ENCODE measurements at places on chromosomes 5 and 9.

DNA sequence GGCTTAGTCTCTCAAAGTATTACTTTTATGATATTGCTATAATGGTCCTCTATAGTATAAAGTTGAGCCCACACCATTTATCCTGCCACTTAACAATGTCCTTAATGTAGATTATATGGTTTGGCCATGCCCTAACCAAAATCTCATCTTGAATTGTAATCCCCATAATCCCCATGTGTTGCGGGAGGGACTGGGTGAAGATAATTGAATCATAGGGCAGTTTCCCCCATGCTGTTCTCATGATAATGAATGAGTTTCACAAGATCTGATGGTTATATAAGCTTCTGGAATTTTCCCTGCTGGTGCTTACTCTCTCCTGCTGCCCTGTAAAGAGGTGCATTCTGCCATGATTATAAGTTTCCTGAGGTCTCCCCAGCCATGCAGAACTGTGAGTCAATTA lies 498.8 kb downstream of the RAB3C start:
- DNase-seq: no peak

DNA sequence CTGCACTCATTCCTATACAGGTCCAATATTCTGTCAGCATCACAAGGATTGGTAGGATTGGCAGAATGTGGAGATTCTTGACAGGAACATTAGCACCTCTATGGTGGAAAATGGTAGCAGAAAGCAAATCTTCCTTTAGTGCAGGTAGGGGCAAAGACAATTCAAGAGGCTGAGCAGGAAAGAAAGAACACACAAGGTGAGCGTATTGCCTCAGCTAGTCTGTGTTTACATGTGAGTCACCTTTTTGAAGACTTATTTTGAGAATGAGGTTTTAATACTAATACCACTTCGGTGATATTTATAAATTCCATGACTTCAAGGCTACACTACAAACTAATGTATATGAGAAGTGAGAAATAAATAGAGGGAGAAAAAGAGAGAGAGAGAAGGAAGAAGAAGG lies 717.0 kb downstream of the BRINP1 start:
- DNase-seq: no peak

DNA sequence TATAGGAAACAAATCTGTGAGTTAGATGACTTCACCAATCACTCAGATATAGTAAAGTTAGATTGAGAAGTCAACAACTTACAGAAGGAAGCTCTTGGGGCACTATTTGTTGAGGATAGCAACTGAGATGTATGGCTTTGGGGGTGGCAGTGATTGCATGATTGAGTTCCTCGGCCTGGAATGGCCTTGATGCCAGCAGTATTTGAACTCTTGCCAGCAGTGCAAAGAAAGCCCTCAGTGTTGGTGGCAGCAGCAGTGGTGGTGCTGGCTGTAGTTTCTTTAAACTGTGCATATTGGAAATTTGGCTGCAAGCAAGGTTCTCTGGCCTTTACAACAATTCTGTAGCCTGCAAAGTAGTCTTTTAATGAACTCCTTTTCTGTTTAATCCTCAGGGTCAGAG lies 41.4 kb upstream of the PJA2 start:
- DNase-seq: no peak

- peak; percentile 86 for DNase-seq
Observed at GRCh38 chr9:131397100-131397790, 3.4 kb downstream of the PRRC2B start.

DNA sequence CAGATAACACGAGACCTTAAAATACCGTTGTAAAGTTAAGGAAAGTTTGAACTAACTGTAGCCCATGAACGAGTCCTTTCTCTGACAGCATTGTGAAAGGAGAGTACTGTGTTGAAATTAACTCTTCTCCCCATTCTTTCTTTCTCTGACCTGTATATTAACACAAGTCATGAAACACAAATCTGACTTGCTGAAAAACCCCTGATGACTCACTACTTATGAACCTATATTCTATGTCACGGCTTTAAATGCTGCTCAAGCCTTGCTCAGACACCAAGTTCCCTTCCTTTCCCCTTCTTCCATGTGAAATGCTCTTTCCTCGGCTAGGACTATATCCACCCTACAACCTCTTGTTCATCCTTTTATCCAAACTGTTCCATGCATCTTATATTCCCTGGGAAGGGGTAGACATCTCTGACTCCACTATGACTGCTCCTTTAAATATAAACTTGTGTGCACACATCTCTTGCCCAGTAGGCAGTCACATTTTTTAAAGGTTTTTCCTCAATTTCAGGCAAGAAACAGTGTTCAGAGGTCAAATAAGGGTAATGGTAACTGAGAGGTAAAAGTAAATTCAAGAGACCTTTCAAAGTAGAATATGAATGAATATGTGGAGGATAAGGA lies 142.9 kb downstream of the NFIB start:
- DNase-seq: no peak
